ENCODE measurements at places on chromosomes 11 and 22.
A peak's percentile ranks its signal among the peaks of the same experiment; 100 is the strongest.

- DNase-seq, result no peak
Observed at GRCh38 chr11:33413301-33413700, 156.1 kb downstream of the HIPK3 start.

DNA sequence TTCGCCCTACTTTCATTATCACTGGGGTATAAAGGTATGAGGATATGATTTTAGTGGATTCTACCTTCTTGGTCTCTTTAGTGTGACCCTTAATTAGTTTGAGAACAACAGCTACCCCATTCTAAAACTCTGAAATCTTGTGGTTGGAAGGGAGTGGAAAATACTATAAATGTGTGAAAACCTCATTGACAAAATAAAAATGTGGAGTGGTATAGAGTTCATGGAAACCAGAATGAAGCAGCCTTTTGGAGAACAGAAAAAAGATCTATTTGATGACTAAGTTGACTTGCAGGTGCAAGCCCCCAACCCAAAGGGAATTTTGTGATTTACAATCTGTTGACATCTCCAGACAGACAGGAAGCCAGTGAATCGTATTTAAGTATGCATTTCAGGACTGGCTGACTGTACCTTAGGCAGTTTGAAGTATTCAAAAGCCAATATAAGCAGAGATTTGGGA is 75.8 kb downstream of the GAS2 start:
- DNase-seq, result no peak

DNA sequence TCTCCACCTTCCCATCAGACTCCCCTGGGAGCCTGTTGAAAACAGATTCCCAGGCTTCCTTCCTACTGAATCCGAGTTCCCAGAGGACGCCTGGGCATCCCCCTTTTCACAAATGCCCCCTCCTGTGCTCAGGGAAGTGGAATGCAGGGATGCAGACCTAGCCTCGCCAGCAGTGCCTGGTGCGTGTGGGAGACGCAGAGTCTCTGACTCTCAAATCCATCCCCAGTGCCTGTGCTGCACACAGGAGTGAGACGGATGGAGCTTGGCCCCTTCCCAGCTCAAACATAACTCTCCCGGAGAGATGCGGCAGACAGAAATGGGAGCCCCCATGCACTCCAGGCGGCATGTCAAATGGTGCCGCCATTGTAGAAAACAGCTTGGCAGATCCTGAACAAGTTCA is 62.6 kb downstream of the CTTN start:
- peak; percentile 31 for DNase-seq

DNA sequence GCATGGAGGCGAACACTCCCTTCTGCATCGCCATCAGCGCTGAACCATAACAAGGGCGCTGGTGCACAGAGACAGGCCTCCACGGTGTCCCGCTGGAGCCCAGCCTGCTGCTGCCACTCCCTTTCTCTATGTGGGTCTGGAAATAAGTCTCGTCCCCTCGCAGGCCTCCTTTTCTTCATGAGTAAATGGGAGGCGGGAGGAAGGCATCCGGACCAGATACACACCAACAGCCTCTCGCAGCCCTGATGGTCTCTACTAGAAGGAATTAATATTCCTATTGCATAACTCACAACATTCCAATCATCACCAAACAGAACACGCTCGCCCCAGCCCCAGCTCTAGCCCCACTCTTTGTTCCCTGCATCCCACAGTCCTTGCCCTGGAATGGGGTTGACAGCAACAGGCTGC is 14.9 kb downstream of the RASD2 start:
- no peak for DNase-seq

- peak; percentile 21 for DNase-seq
Observed at GRCh38 chr22:50114221-50115021, 24.6 kb downstream of the MOV10L1 start.

- no peak for DNase-seq
Observed at GRCh38 chr11:65894034-65894591, 3.6 kb downstream of the CCDC85B start.

- peak; percentile 91 for DNase-seq
Observed at GRCh38 chr11:96388891-96389719, 607 bp downstream of the CCDC82 start.

GRCh38 chr11:26909515-26909914 is 84.4 kb upstream of the FIBIN start:
- no peak for DNase-seq

DNA sequence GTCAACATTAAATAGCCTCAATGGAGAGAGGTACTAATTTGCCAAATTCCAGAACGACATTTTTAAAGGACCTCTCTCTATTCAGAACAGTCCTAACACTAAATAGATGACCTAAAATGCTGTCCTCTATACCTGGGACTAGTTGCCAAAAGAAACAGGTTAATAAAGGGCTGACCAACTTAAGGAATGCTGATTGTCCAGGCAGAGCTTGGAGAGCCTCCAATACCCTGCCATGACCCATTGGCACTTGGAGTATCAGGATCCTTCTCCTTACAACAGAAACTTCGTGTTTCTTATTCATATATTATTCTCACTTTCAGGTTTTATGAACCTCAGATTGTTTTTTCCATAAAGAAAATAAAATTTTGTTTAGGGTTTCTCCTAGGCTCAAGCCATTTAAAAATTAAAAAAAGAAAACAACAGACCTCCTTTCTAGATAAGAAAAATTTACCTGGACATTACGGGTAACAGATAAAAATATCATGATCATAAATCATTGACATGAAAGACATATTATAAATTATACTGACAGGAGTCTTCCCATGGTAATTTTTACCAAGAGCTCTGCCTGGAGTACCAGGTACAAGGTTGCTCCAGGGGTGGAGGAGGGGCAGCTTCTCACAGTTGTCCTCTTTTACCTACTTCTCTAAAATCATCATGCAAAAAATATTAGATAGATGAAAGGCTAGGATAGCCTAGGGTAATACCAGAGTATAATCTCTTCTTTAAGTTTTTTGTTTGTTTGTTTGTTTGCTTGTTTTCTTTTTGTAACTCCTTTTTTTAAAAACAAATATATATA is 2.0 kb downstream of the LRRC4C start:
- DNase-seq, result no peak

DNA sequence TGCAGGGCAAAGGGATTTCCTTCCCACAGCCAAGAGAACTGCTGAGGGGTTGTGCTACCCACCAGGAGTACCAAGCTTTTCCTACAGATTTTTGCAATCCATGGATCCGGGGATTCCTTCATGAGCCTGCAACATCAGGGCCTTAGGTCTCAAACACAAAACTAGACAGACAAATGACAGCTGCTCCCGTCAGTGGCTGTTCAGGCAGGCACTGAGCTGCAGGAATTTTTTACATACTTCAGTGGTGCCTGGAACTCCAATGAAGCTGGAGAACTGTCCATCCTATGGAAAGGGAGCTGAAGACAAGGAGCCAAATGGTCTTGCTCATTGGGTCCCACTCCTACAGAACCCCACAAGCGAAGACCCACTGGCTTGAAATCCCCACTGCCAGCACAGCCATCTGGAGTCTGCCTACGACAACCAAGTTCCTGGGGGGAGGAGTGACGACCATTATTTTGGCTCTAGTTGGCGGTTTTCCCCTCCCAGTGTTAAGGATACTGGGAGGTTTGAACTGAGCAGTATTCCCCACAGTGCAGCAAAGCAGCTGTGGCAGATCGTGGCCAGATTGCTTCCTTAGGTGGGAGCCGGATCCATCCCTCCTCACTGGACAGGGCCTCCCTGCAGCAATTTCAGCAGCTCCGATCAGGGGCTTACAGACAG is 157.7 kb upstream of the TMEM45B start:
- DNase-seq, result no peak

GRCh38 chr11:38948392-38948791 is 2350.4 kb upstream of the RAG2 start:
- DNase-seq, result no peak

GRCh38 chr22:32771756-32772155 is 29.7 kb upstream of the TIMP3 start:
- DNase-seq, result no peak

DNA sequence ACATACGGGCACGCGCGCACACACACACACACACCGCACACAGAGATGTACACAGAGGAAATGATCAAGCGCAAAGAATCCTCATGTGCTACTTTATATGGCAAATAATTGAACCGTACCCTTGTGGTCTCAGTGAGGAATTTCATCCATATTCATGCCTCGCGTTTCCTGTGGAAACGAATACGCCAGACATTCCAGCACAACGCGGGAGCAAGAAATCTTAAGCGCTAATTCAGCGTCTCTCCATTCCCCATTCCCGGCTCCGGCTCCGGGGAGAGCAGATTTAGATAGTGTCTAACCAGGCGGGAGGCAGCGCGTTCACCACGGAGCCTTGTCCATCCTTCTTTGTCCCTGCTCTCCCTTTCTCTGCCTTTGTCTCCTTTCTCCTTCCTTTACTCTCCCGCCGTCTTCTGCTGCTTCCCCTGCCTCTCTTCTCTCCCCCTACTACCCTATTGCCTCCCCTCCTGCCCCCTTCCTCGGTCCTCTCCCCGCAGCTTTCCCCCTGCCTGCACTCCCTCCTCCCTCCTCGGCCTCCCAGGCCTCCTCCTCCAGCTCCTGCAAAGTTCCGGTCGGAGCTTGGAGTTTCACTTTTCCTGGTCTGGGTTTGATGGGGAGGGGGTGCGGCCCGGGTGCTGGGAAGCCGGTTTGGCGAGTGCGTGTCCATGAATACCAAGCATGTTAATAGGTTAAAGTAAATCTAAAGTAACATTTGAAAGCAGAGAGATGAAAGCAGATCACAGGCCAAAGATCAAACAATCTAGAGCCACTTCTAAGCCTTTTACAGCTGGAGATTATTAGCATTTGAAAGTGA is 579.3 kb downstream of the BUD13 start:
- DNase-seq, result peak; percentile 79

GRCh38 chr11:93196816-93197379 is 893 bp downstream of the SLC36A4 start:
- no peak for DNase-seq

- DNase-seq, result no peak
Observed at GRCh38 chr11:7489376-7489775, 4.1 kb downstream of the OLFML1 start.

GRCh38 chr11:95565724-95566141 is 223.8 kb downstream of the FAM76B start:
- DNase-seq, result peak; percentile 85

- DNase-seq, result no peak
Observed at GRCh38 chr11:78147807-78148206, 8.4 kb upstream of the ALG8 start.

DNA sequence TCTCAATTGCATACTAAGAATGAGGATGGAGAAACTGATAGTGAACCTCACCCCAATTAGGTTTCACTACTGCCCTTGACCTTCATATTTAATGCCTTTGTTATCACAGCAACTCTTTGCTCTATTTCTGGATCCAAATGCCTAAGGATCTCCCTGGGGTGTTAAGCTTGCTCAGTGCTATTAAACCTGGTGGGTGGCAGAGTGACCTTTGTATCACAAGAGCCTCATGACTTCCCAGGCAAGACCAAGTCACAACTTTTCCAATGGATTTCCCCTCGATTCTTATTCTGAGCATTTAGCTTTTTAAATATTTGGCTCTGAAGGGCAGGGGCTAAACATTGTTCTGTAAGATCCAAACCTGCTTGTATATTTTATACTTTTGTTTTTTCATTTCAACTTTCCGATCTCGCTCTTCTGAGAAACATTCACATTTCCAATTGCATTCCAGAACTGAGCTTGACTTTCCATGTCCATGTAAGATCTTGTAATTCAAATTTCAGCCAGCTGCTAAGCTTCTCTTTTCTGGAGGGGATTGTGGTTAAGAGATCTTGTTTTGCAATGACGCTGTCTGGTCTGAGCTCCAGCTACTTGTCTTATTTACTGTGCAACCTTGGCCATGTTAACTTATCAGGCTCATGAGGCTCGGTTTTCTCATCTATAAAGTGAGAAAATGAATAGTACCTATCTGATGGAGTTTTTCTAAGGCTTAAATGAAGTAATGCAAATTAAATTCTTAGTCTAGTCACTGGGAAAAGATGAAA is 6.4 kb upstream of the EHF start:
- no peak for DNase-seq

DNA sequence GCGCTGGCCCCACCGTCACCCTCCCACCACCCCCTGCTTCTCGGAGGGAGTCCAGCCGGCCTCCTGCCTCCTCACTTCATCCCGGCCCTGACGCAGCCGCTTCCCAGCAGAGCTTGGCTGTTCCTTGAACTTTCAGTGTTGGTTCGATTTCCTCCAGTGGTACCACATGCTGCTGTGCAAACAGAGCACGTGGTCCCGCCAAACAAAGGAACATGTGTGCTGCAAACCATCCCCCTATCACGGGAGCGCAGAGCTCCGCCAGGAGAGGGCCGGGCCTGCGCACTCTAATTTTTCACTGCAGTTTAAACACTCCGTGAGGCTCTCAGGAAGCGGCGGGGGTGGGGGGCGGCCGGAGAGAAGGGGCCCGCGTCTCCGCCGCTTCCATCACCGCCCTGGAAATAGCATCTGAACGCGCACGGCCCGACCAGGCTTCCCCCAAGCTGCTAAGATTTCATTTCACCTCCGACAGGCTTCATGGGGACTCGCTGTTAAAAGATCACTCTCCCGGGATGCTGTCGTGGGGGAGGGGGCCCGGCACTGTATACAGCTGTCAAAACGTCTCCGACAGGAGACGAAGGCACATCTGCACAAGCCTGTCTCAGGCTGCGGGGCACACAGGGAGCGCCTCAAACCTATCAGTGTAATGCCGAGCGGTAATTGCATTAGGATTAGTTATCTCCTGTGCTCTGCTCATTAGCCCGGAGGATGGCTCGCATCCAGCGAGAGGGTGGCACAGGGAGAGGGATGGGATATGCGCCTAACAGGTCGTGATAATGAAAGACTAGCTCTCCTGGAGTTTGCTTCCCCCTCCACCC is 269.9 kb upstream of the SORL1-AS1 start:
- peak; percentile 82 for DNase-seq

GRCh38 chr11:101553891-101554292 is 29.9 kb downstream of the TRPC6 start:
- DNase-seq, result no peak
